ENCODE measurements at places on chromosomes 7 and 10. TPM values are rescaled to one million over a fixed set of nuclear protein-coding genes. Genes with fewer than 3 reads are reported as not detected.

Gene OR9A2
- not detected for polyA plus RNA-seq

Gene CTAGE6
- 0.06 TPM for polyA plus RNA-seq

DNA sequence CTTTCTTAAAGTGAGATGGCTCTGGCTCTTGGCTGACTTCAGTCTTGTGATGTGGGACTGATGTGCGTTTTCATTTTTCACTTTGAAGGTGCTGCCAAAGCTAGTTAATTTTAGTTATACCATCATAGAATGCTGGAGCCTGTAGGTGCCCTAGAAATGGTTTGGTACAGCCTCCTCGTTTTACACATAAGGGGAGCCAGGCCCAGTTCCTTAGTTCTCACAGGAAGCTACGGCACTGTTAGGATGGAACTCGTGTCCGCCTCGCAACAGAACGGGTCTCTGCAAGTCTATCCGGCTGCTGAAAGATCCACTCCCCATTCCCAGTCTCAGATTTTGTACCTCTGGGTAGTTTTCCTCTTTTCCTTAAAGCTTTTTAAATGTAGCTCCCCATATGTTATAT is 173.2 kb upstream of the PRPS1L1 start:
- DNase-seq = no peak

GRCh38 chr7:131021902-131022301 is 287.9 kb upstream of the KLF14 start:
- DNase-seq = no peak

Gene MBL2
- polyA plus RNA-seq = not detected

DNA sequence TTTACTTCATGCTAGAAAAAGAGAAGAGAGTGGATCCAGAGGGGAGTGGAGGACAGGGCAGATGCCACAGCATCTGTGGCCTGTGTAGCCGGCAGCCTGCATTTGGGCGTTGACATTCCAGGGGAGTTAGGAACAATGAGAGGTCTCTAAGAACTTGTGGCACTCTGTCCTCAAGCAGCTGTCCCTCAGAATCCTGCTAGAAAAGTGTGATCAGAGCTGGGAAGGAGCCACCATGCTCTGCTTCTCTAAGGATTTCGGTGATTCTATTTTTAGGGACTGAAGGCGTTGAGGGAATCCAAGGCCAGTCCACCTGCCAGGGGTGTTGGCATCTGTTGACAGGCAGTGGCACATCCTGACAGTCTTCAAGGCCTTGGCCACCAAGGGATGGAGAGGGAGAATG is 7.6 kb downstream of the LRIT2 start:
- no peak for DNase-seq

DNA sequence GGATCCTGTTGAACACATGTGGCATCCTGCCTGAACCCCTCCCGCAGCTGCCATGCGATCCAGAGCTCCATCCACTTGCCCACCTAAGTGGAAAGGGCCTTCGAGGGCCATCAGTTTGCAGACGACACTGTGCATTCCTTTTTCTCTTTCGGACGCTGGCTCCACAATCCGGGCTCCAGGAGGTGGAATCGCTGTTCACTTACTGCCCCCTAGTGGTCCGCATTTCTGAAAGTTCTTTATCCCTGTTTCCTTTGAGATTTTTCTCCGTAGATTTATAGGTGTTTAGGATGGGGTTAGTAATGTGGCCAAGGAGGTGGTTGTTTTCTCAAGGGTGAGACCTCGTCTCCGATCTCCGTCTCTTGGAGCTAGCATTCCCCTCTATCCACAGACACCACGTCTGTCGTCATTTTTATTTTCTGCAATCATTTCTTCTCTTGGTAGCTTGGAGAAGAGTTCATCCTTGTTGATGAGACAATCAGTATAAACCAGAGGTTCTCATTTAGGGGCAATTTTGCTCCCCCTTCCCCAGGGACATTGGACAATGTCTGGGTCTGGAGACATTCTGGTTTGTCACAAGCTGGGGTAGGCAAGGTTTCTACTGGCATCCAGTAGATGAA is 204.6 kb downstream of the ARHGAP21 start:
- DNase-seq = no peak

DNA sequence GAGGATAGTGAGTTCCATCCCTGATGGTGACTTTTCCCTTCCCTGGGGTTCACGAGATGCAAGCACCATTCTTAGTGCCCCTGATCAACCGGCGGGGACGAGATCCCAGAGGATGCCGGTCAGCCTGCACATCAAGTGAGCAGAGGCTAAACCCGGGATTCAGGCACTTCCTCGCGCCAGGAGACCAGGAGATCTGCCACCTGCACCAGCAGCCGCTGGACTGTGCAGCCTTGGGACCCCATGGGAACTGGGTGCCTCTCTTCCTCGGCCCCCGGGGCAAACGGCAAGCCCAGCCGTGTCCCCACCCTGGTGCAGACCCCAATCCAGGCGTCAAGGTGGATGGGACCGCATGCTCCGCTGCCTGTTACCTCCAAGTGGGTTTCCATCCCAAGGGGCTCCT is 88.5 kb downstream of the TCERG1L start:
- DNase-seq = no peak

Gene AKR1D1
- polyA plus RNA-seq = not detected

Gene PRPS1L1
- polyA plus RNA-seq = not detected

Gene MEOX2
- 0.05 TPM for polyA plus RNA-seq

GRCh38 chr7:33744293-33745075 is 160.9 kb upstream of the BMPER start:
- no peak for DNase-seq

Measured in H1 (cell line).